ENCODE measurements at places on chromosomes 6 and 20.

DNA sequence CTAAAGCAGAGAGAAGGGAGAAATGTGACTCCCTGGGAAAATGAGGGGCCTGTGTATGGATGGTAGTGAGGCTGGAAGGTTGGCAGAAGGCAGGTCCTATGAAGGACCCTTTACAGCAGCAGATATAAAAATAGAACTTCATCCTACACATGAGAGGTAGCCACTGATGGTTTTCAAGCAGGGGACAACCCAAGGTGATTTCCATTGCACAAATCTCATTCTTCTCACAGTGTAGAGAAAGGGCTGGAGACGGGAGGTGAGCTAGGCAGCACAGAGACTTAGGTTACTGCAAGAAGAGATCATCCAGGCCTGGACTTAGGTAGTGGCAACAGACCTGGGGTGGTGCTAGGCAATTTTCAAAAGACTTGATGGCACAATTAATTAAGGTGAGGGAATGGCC, 30.7 kb downstream of the TRAM2 start:
- no peak for DNase-seq

- no peak for DNase-seq
These were observed 120.7 kb upstream of the NT5E start for GRCh38 chr6:85329196-85329595.

DNA sequence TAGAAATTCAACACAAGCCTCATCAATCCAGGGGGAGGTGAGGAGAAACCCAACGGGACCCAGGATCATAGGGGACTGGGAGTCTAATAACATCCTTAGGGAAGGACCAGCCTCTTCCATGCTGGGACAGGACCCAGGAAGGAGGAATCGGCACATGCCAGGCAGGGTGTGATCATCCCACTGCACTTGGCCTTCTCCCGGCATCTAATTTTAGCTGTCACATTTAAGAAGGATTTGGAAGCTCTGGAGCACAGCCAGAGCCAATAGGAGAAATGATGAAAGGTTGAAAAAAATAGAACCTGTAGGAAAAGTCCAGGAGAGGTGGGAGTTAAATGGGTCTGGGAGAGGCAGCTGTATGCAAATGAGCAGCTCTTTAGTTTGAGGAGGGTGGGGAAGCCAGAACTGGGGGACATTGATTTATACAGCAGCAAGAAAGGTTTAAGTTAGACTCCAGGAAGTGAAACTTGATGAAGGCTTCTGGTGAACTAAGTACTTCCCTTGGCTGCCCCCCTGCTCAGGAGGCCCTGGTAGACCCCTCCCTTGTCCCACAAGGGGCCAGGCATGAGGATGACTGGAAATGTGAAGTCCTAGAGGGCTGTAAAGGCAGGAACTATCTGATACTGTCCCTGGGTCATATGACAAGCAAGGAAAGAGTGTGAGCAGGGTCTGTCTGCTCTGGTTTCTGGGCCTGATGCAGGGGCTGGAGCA, 260.3 kb downstream of the LRFN2 start:
- DNase-seq: no peak

DNA sequence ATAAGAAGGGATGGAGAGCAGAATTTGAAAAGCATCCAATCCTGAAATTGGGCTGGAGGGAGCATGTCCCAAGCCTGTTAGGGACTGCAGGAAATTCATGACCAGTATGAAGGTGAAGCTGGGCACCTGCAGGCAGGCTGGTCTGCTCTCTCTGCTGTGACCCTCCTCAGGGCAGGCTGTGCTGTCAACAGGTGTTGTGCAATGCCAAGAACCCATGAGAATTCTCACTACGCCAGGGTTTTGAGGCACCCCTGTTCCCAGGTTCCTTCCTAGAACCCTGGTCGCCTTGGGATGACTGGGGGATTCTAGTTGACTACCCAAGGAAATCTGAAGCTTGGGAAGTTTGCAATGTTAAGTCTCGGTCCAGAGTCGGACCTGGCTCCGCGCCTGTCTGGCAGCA, 13.3 kb upstream of the MAS1L start:
- no peak for DNase-seq

DNA sequence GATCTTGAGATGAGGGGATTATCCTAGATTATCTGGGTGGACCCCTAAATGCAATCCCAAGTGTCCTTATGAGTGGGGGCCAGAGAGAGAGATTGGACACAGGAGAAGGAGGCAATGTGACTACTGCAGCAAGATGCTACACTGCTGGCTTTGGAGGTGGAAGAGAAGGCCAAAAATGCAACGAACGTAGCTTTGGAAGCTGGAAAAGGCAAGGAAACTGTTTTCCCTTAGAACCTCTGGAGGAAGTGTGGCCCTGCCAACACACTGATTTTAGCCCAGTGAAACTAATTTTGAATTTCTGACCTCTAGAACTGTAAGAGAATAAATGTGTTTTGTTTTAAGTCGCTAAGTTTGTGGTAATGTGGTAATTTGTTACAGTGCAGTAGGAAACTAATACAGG, 15.7 kb downstream of the PPARD start:
- DNase-seq: no peak

DNA sequence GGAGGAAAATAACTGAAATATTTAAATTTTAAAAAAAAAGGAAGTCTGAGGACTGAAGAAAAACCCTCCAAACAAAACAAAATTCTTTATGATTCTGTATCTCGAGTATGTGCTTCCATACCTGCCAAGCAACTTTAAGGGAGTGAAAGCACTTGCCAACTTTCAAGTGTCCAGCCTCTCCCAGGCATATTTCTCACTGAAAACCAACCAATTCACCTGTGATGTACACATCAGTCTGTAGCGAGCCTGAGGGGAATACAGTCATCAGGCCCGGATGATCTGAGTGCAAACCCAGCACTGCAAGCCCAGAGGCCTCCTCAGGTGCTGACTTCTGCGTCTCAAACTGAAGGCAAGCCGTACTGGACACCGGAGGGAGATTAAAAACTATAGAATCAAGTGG, 164.8 kb upstream of the NT5E start:
- no peak for DNase-seq

DNA sequence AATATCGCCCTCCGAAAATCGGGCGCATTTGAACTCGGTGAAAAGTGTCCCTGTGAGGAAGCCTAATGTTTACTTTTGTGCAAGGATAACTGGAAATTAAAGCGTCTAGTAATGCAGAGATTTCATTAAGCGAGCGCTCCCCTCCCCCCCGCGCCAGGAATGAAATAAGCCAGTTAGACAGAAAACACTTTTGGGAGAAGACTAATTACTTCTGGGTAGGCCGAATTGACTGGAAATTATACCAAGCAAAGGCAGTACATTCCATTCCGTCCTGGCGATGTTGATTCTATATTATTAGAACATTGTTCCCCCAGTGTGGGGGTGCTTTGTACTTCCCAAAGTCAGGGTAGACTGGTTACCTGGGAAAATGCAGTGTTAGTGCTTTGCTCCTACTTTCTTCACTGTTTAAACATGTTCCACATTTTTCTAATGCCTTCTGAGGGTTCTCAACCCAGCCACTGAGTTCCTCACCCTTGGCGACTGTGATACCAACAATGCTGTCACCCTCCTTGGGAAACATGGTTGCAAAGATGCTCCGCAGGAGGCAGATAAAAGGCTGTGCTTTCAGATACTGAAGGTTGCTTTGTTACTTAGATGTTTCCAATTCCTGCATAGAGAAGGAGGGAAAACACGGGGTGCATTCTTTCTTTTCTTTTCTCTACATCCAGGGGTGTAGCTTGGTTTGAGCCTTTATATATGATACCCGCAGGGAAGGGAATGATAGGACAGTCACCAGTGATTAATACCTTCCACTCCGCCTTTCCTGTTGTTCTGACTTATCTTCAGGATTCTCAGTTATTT, 2.6 kb downstream of the GJA1 start:
- DNase-seq: no peak

GRCh38 chr6:44674226-44675155, 287.0 kb downstream of the CDC5L start:
- DNase-seq: no peak

- DNase-seq: no peak
These were observed 44.7 kb upstream of the CCN2 start for GRCh38 chr6:131995917-131996316.

DNA sequence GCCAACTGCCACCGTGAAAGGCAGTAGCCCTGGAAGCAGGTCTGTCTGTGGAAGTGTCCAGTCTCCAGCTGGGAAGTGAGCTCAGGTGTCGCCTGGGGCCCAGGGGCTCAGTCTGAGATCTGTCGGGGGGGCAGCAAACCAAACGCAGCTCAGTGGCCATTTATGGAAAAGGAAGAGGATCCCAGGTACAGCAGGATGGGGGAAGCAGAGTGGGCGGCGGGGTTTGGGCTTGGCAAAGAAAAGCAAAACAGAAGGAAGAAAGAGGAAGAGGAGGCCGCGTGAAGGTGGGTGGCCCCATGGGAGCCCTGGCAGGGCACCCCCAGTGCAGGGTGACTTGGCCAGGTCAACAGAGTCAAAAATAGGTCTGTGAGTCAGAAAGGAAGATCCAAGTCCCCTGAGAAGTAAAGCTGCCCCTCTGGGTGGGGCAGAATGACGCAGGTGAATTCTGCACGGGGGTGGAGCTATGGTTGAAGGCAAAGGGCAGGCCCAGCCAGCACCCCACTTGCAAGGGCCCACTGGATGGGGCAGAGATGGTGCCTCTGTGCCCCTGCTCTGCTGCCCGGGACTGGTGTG, 5.3 kb downstream of the PXDC1 start:
- DNase-seq: no peak

DNA sequence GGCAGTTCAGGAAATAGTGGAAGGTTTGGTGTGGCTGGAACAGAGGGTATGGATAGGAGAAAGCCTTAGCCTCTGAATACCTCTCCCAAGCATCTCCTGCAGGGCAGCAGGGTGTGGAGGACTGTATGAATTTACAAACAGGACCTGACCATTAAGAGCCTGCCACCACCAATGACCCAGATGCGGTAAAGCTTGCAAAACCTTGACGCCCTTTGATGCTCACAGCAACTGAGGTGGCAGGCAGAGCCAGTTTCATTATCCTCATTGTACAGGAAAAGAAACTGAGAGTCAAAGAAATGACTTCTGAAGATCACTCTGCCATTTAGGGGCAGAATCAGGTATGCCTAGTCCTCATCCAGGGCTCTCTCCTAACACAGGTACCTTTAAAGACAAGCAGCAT, 2.4 kb downstream of the HM13 start:
- no peak for DNase-seq

DNA sequence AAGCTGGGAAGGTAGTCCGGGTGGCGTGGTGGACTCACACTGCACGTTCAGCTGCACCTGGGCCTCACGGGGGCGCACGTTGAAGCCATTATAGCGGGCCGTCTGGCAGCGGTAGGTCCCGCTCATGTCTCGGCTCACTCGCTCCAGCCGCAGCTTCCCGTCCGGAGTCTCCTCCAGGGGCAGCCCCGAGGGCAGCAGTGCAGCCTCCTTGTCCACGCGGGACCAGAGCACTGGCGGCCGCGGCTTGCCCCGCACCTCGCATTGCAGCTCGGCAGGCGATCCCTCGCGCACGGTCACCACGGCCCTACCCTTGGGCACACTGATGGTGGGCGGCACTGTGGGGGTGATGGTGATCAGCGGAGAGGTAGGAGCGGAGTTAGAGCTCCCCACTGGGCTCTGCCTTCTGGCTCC, 47.6 kb downstream of the MDGA1 start:
- DNase-seq: no peak

GRCh38 chr6:162964488-162965140, 236.8 kb downstream of the PACRG start:
- no peak for DNase-seq

Measured in stimulated activated CD4-positive, alpha-beta T cell treated with anti-CD3 and anti-CD28 coated beads, Interleukin-15, amount 100 ng/mL, for 48 hours (primary cell).